ENCODE measurements at places on chromosomes 1 and 21. TPM values are rescaled to one million over a fixed set of nuclear protein-coding genes. Genes with fewer than 3 reads are reported as not detected.

The IQGAP3 gene
- total RNA-seq = 16.6 TPM

The MTARC2 gene
- total RNA-seq = 10.5 TPM

The CFHR2 gene
- not detected for total RNA-seq

The KPNA6 gene
- total RNA-seq = 51.3 TPM

The CLSTN1 gene
- 211 TPM for total RNA-seq

The CCDC24 gene
- 5.1 TPM for total RNA-seq

The LRRC8B gene
- total RNA-seq = 0.89 TPM

The HSPA6 gene
- total RNA-seq = 4.5 TPM

All from smooth muscle cell of the pulmonary artery (primary cell).